ENCODE measurements at places on chromosomes 3 and 15.

- no peak for DNase-seq
Measured at GRCh38 chr3:24197809-24198208, 252.7 kb downstream of the NR1D2 start.

GRCh38 chr3:106720510-106720909 is 656.7 kb upstream of the CCDC54 start:
- no peak for DNase-seq

GRCh38 chr3:141625506-141625905 is 112.6 kb upstream of the RNF7 start:
- DNase-seq, result no peak

- no peak for DNase-seq
Measured at GRCh38 chr3:33722191-33722590, 4.1 kb upstream of the CLASP2 start.

DNA sequence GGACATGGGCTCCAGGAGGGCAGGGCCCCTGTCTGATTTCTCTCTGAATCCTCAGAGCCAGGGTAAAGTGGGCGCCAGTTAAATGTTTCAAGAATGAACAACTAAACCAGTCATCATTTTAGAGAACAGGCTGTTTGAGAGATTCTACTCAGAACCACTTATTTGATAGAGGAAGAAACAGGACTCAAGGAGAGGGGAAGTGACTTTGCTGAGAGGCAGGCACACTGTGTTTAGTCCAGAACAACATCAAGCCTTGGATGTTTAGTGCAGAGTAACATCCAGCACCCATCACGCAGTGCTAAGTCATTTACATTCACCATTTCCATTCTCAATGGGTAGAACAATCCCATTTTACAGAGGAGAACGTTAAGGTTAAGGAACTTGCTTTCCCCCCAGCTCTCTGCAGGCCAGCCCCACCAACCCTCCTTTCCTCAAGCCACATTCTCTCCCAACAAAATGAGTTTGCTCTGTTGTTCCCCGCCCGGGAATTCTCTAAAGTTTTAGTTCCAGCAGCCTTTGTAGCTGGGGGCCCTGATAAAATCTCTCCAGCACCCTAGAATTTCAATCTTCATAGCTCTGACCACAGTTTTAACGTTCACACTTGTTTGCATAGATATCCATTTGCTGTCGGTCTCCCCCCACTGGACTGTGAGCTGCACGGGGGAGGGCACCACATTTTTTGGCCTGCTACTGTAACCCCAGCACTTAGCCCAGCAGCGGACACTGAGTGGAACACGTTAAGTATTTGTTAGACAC is 962 bp downstream of the NMNAT3 start:
- DNase-seq, result no peak

DNA sequence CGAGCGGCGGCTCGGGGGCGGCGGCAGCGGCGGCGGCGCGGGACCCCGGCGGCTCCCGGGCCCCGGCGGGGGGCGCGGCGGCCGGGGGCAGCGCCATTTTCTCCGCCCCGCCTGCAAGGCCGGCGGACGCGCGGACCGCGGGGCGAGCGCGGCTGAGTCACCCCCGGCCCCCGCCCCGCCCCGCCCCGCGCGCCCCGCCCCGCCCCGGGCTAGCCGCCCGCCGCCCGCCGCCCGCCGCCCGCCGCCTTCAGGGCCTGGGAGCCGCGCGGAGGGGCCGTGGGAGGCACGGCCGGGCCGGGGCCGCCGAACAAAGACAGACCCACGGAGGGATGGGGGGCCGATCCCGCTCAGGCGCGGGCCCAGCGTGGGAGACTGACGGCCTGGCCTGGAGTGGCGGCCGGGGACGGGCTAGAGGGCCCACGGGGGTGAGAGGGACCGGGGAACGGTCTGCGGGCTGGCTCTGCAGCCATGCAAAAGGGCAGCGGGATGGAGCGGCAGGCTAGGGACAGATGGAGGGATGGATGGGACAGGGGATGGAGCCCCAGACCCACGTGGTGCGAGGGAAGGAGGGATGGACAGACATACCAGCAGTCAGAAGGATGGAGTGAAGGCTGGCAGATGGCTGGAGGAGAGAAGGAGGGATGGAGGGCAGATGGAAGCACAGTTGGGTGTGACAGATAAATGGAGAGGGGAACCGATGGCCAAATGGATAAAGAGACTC is at the start of gene EIF4E3:
Gene EIF4E3, minus strand, starts transcription at position 132 of the 721 bp plus-strand sequence. Its CDS starts 35 bp downstream, at position 97.
- DNase-seq, result peak; percentile 27

GRCh38 chr3:21835264-21835663 is 84.3 kb upstream of the ZNF385D start:
- DNase-seq, result no peak

GRCh38 chr3:112464264-112464663 is 35.0 kb downstream of the BTLA start:
- DNase-seq, result no peak

- no peak for DNase-seq
Measured at GRCh38 chr3:26963361-26963743, 340.8 kb downstream of the LRRC3B start.

DNA sequence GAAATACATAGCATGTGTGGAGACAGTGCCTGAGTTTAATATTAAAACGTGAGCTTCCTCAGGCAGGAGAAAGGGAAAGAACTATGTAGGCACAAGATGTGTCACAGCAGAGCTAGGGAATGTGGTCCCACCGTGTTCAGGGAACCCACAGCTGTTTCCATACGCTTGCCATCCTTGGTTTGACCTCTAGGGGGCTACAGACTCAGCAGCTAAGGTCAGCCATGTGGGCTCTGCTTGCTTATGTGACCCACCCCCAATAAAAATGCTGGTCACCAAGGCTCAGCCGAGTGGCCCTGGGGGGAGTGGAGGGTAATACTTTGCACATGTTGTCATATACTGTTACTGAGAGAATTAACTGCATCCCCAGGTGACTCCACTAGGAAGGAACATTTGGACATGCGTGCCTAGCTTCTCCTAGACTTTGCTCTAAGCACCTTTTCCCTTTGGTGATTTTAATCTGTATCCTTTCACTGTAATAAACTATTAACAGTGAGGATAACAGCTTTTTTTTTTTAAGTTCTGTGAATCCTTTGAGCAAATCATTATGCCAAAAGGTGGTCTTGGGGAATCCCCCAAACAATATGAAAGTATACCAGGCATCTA is 3.3 kb downstream of the TUBGCP5 start:
- peak; percentile 61 for DNase-seq

DNA sequence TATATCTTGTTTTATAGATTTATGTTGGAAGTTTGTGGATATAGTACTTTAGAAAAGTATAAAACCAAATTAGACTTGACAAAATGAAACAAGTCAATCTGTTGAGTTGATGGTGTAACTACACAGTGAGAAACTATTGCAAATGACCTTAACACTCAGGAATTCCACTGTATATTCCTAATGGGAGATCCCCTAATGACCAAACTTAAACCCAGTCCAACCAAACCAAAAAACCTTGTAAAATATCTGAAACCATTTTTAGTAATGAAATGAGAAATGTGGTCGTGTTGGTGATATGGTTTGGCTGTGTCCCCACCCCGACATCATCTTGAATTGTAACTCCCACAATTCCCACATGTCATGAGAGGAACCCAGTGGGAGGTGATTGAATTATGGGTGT is 31.9 kb upstream of the ATP13A3 start:
- no peak for DNase-seq

DNA sequence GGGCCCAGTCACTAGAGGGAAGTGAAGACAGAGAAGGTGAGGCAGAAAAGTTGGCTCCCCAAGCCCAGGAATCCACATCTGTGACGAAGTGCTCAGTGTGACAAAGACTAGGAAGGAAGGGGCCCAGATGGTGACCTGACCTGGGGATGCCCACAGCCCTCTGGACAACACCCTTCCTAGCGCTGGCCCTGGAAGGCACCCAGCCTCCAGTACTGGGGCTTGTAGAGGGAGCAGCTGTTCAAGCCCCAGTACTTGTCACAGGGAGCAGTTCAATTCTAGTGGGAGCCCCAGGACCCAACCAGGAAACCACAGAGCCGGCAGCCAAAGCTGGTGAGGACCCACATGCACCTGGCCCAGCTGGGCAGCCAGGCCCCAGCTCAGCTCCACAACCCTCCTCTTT is 190.8 kb downstream of the XXYLT1 start:
- DNase-seq, result no peak

DNA sequence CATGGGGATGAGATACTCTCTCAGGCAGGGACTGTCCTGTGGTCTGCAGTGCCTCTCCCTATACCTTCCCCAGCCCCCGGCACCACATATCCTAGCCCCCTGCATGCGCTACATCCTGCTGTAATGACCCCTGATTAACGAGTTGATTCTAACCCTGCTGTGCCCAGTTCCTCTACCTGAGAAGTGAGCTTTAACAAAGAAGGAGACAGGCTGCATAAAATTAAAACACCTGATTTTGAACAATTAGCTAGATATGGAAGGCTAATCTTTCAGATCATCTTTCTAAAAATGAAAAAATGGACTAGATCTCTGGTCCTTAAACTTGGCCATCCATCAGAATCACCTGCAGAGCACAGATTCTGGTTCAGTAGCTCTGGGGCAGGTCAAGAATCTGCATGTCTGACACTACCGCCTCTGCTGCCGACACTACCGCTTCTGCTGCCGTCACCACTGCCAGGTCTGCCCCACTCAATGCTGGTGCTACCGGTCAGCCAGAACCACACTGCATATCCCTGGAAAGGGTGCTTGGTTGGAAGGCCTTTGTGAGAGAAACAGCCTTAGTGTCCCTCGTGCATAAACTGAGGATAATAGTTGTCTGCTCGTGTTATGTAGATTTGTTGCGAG is 33.6 kb upstream of the ZBTB38 start:
- no peak for DNase-seq

DNA sequence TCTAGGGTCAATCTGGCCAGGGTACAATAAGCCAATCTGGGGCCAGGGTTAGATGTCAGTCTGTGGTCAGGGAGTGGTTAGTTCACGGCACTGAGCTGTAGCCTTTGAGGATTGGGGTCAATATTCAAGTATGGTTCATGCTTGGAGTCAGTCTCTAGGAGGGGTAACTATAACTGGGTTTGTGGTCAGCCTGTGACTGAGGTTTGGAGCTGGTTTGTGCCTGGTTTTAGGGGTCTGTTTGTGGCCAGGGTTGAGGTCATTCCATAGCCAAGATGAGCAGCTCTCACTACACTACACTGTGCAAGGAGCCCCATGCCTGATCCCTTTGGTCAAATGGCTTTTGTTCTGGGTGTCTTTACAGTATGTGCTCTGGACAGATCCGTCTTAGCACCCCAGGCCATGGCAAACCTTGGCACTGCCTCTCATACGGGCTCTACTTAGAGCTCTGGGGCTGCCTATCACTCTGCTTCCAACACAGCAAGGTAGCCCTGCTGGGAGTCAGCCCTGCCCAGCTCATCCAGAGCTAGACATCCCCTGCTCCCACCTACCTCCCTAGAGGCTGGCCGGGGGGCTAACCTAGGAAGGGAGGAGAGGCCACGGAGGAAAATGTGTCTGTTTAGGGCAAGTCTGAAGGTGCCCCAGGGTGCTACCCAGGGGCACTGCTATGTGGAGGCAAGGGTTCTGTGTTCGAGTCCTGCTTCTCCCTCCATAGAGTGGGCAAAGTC is 63.3 kb upstream of the CORO2B start:
- no peak for DNase-seq

- no peak for DNase-seq
Measured at GRCh38 chr15:67835297-67836133, 4.3 kb downstream of the RNU6-1 start.

DNA sequence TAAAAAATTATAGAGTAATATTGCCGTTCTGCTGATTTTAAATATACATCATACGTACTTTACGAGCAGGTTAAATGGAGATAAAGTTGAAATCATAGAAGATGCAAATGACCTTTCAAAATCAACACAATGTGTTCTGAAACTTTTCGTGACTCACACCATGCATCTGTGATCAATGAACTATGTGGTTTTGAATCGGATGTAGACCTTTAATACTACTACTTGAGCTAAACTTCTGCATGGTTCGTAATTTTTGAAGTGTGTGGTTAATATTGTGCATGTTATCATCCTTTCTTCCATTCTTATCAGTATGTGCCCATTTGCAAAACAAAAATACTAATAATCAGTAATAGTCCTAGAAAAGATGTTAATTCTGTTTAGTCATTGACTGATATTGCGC is 58.9 kb downstream of the GASK1A start:
- DNase-seq, result no peak

DNA sequence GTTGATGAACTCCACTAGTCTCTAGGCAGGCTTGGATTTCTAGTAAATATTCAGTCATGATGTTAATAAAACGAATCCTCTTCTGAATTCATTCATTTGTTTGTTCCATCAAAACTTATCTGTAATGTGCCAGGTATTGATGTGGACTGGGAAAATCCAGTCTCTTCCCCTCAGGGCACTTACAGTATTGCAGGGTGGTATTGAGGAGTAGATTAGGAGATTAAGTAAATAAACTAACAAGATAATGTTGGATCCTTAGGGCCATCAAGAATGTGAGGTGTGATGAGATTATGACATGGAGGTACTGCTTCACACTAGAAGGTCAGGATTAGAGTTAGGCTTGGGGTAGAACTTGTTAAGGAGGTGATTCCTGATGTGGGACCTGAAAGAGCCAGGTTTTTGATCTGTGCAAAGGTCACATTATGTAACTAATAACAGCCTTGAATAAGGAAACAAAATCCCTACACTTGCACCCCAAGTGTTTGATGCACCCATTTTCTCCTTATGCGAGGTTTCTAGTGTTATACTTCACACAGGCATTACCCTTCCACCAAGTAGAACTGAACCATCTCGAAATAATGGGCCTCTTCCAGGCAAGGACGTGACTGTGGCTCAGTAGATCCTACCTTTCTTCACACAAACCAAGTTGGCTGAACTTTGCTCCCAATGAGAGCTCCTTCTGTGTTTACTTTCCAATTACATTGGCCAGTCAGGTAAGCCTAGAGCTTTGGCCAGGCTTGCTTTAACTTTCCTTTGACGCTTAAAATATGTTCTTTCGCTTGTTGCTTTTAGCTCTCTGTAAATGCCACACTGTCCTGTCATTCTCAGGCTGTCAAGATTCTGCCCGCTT is 16.7 kb downstream of the MCTP2 start:
- DNase-seq, result no peak

GRCh38 chr3:188827576-188827975 is 344.2 kb upstream of the TPRG1 start:
- DNase-seq, result no peak

- DNase-seq, result no peak
Measured at GRCh38 chr3:81437683-81438082, 323.8 kb downstream of the GBE1 start.

GRCh38 chr15:25674913-25675312 is 188.2 kb downstream of the ATP10A start:
- no peak for DNase-seq

DNA sequence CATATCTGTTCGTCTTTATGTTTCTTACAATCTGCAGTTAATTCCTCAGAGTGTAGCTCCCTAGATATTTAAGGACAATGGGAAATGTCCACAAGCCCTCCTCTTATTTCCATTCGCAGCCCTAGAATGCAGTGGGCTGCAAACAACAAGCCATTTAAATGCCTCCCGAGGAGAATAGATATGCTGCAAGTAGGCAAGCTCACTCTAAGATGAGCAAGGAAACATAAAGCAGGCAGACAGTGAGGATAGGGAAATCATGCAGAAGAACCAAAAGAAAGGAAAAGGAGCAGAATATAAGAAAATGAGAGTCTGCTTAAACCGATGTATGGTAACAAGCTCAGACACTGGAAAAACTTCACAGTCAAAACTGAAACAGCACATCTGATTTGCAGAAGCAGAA is 561.9 kb downstream of the GBE1 start:
- DNase-seq, result no peak

All from CD4-positive, alpha-beta T cell treated with Interleukin-1 beta for 1 hour (primary cell).